ENCODE measurements at places on chromosomes 4 and X.
A peak's percentile ranks its signal among the peaks of the same experiment; 100 is the strongest.

DNA sequence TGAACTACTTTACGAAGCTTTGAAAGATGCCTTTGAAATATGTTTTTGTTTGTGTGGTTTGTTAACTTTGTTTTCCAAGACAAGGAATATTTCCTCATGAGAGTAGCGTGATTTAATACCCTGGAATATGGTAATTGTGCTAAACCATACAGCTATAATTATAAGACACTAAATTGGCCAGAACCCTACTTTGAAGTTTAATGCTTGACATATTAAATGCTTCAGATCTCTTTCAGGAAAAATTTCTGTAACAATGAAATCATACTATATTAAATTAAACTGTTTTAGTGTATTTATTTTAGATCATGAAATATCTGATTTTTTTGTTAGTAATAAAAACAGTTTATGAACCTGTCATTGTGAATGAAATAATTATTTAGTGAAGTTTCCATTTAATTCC lies 63.5 kb downstream of the DCLK2 start:
- no peak for DNase-seq

DNA sequence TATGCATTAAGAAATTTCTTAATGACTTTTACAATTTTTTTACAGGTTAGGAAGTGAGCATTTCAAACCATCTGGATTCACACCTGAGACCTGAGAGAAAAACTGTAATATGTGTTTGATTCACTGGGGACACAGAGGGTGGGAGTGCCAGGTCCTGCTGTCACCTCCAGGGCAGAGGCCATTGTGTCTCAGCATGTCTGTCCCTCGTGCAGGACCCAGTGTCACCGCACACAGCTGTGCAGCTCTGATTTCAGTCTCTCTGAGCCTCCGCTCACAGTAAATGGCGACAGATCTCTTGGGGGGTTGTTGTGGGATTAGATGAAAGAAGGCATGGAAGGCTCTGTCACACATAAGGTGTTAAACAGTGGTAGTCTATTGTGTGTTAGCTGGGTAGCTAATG lies 23.0 kb upstream of the CLDN24 start:
- no peak for DNase-seq

GRCh38 chrX:5051831-5052491 lies 1176.7 kb downstream of the NLGN4X start:
- no peak for DNase-seq

GRCh38 chr4:4254666-4255065 lies 6.6 kb upstream of the TMEM128 start:
- no peak for DNase-seq

DNA sequence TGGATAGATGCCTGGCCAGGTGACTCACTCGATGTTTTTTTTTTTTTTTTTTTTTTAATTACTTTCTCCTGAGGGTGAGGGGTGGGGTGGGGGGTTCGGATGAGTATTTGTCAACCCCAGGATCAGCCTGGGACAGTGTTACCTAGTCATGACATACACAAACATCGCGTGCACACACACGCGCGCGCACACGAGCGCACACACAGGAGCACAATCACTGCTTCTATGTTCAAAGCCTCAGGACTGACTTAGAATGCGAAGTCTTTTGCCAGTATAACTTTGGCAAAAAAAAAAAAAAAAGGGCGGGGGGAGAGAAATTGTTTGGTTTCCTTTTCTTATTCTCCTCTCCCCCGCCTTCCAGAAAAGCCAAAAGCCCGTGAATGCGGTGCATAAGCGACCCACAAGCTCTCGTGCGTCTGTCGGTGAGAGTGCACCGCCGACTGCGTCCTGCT lies 115.0 kb upstream of the TEX13C start:
- DNase-seq = no peak

DNA sequence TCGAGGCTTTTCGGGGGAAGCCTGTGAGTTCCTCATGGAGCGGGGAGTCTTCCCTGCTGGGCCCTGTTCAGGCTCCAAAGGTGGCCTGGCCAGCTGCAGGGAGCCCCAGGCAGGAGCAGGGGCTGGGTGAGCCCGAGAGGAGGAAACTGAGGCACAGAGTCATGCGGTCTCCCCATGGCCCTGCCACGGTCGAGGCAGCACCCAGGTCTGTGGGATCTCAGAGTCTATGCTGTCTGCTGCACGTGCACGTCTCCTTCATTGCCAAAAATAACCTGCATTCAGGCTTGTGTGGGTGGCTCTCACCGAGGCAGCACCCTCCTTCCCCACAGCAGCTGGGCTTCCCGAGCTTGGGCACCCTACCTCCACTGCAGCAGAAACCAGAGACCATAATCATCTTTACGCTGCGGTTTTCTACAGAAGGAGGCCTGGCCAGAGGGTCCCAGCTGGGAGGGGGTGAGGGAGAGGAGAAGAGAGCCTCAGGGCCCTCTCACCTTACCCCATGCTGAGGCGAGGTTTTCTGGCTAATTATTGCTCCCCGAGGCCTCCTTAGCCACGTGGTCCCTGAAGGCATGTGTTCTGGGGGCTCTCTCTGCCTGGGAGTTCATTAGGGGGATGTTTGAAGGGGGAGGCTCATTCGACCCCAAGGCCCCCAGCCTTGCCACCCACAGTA lies 64.3 kb downstream of the CPZ start:
- DNase-seq = no peak

GRCh38 chrX:137423241-137423640 lies 142.7 kb upstream of the ZIC3 start:
- no peak for DNase-seq

DNA sequence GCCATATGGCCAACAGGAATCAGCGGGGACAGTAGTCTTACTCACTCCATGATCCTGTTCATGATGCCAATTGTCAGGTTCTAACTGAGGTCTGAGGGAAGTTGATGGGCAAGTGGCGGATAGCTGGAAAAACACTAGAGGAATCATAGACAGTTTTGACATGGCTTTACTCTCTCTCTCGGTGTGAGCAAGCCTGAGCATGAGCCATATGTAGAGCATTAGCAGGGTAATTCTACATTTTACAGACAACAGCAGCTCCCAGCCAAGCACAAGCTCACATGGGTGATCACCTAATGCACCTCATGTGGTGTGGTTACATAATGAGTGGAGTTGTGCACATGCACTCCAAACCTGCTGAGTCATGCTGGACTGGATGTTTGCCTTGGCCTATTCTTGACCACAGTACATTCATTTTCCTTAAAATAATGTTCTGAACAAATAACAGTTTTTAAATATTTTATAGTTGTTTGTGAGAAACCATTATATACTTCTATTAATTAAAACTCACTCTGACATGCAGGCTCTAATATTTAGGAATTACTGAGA lies 429.2 kb downstream of the GPAT3 start:
- DNase-seq = no peak

GRCh38 chr4:159516556-159517140 lies 413.8 kb downstream of the RAPGEF2 start:
- no peak for DNase-seq

DNA sequence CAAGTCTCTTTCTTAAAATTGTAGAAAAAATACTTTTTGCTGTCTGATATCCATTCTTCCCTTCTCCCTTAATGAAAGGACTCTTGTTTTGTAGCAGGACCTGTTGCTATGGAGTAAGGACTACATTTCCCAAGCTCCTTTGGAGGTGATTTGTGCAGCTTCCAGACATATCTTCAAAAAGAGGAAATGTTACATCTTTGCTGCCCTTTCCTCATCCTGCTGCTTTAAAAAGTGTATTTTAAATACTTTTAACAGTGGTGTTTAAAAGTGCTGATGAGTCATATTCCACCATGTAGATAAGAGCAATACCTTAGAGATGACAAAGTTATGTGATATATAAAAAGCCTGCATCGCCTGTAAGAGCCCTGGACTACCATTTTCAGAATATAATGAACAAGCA lies 98.7 kb downstream of the CFAP299 start:
- DNase-seq = no peak

GRCh38 chr4:73606465-73606974 lies 13.7 kb downstream of the RASSF6 start:
- DNase-seq = no peak

- no peak for DNase-seq
Measured at GRCh38 chr4:126687655-126688358, 945.0 kb upstream of the INTU start.

DNA sequence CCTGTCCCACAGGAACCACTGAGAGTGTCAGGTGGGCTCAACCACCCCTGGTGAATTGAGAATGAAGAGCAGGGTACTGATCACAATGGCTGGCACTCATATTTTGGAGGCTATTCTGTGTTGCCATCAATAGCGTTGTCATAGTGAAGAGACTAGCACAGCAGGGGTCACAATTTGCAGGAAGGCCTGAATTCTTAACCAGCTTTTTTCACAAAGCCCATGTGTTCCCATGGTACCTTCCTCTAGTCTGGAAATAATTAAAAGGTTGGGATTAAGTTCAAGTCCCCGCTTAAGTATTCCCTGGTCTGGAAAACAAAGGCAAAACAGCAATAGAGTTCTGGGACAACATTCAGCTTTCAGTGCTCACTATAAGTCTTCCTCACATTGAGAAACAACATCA lies 1051.7 kb downstream of the C4orf33 start:
- DNase-seq = no peak

DNA sequence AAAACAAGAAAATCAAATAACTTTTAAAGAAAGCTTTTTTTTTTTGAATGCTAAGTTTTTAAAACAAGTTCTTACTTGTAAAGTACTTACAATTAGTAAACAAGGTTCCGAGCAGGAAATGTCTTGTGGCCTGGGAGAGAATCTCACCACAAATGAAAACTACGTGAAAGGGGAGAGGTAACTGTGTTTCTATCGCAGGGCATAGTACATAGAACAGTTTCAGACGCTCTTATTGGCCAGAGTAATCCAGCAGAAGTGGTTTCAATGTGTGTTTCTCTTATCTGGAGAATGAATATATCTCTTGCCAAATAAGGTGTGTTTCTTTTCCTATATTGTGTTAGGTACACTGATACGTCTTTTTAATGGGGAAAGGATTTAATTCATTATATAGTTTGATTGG lies at the start of gene PLAC8:
TSS of gene PLAC8 (minus strand) at position 154 of the 400 bp plus-strand sequence. CDS start 6,808 bp downstream, outside the sequence.
- DNase-seq = no peak

DNA sequence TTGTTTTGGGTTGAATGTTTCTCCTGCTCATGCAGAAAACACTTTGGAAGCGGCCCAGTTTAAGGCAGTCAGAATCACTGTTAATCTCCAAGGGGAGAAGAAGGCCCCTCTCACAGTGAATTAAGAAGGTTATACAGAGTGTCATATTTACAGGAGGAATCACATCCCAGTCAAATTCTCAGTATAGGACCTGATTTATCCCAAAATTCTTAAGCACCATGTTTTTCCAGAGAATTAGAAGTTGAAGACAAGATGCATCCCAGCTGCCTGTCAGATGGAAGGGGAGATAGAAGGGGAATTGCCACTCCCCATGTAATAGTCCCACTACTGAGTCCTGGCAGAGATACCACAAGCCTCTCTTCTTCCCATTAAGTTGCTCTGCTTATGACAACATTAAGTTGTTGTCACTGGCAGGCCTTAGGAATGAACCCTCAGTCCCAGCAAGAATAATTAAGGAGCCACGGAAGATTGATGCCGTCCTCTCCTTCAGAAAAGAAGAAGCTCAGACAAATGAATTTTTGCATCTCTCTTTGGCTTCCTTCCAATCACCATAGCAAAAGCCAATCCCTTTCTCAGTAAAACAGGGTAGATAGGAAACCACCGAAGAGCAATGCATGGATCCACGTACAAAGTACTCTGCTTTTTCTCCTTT lies 138.4 kb downstream of the LDB2 start:
- DNase-seq = peak; percentile 91

DNA sequence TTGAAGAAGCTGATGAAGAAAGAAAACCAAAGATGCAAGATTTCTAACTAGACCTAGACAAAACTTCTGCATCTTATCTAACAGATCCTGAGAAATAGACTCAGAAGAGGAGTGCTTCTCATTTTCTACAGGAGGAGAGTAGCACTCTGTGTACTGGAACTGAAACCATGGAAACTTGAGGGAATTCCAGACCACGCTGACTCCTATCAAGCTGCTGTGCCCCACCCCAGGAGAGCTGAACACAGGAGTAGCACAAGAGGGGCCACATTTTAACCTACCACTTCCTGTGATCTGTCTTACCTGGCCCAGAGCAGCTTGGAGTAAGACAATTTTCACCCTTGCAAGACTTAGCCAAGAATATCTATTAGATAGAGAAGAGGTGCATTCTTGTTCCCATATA lies 248.9 kb downstream of the SCFD2 start:
- DNase-seq = no peak

DNA sequence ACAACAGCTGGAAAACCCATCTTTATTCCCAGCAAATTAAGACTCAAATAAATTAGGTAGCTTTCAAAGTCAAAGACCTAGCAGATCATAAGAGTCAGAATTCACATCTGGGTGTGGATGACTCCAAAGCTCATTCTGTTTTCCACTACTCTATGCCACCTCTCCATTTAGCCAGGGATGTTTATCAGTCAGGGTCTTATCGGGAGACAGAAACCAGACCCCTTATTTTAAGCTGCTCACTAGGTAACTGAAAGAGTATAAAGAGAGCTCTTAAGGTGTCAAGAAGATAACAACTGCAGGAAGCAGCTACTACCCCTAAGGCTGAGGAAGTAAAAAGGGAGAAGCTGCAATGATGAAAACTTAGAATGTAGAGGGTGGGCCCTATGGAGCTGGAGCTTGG lies 333.7 kb upstream of the KLF3 start:
- no peak for DNase-seq

- peak; percentile 61 for DNase-seq
Measured at GRCh38 chr4:127347936-127348335, 284.8 kb upstream of the INTU start.

DNA sequence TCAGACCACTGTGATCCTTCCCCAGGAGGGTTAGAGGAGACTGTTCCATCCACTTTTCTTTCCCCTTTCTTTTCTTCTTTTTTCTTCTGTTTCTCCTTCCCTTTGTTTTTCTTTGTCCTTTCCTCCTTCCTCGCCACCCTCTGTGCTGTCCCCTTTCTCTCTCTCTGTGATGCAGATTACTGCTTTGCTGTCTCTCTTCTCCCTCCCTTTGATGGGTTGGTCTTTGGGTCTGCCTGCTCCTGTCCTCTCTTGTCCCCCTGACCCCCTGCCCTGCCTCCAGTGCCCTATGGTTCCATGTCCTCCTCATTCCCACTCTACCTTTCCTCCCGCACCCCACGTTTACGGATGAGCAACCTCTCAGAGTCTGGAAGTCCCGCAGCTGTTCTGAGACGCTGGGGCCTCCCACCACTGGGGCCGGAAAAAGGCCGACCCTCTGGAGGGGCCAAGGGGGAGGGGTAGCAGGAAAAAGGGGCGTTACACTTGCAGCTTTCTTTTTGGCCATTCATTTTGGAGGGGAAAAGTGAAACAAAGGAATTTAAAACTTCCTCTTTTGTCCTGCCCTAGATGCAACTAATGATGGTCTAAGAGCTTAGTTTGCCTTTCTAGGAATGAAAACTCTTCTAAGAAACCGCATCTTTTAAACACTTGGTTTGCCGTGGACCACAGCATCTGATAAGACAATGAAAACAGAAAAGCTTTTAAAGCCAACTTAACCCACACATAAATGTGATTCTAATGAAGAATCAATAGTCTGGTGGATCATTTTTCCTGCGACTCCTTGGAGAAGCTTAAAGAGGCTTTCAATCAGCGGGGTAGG lies 24.5 kb upstream of the TSR2 start:
- peak; percentile 55 for DNase-seq

DNA sequence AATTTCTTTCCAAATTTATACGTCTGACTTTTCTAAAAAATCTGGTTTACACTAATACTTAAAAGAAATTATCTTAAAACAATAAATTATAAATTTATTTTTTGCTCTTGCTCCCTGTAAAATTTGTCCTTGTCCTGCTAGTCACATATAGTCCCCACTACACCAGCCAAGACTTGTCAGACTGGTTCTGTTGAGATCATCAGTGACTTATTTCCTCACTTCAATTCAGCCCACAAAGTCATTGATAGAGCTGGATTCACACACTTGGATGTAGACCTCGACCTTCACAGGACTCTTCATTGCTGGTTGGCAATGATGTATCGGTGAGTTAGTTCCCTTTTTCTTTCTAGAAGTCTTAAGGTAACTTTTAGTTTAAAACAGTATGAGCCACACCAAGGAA lies at the start of gene TMPRSS11E:
TSS of gene TMPRSS11E (plus strand) at position 263 of the 400 bp plus-strand sequence. CDS start at position 313, 50 bp downstream.
- DNase-seq = no peak
